ENCODE measurements at places on chromosomes 2 and 18.

DNA sequence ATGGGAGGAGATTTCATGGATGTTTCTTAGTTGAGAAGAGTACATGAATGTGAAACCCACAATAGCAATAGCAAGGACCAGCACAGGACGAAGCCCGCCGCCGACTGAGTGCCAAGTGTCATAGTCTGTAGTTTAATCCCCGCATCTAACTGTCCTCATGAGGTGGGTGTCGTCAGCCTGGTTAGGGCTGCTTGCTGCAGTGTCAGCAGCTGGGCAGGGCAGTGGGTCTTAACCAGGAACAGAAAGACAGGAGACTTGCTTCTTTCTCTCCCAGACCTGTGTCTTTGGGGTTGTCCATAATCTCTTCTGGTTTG, 146.6 kb downstream of the VAPA start:
- no peak for DNase-seq

DNA sequence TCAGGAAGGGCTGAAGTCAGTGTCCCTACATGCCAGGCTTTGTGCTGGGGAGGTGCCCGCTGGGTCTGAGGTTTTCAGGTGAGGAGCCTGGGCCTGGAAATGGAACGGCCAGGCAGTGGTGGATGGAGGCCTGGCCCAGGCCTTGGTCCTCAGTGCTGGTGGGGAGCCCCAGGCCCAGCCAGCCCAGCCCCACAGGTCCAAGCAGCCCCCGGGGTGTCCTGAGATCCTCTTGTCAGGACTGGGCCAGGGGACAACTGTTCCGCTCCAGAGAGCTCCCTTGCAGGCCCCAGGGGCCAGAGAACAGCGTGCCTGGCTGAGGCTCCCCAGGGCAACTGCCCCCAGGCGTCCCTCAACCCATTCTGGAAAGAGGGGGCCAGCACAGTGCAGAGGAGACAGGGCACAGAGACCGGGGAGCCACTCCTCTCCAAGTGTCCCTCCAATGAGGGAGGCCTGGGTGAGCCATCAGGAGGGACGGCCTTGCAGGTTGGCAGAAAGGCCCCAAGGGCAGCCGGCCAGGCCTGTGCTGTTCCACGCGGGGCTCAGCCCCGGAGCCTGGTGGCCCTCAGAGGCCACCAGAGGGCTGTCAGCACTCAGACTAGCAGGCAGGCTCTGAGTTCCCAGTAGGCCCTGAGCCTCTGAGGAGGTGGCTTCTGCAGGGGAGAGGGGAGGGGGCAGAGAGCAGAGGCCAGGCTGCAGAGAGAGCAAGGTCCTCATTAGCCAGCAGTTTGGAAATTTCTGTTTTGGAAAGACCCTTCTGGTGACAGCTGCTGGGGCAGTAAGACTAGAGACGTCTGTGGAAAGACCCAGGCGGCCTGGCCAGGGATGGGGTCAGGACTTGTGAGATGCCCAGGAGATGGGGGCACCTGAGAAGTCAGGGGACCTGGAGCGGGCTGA, 29.4 kb upstream of the SNED1 start:
- no peak for DNase-seq

DNA sequence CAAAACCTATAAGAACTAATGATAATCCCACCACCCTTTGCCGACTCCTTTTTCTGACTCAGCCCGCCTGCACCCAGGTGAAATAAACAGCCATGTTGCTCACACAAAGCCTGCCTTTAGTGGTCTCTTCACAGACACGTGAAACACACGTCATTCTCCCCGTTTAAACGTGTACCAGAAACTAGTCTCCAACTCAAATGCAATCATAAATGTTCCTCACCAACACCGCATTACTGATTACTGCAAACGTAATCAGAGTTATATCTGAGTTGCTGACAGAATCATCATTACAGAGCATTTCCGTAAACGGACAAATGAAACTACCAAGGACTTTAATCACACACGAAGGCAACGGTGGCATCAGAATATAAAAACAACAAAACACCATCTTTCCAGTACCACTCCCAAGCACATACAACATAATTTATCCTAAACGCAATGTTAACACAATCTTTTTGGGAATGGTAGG, 1.9 kb downstream of the CLK1 start:
- DNase-seq: peak; percentile 52

- DNase-seq: no peak
These were observed 444.3 kb downstream of the SLC4A3 start for GRCh38 chr2:220071696-220072095.

DNA sequence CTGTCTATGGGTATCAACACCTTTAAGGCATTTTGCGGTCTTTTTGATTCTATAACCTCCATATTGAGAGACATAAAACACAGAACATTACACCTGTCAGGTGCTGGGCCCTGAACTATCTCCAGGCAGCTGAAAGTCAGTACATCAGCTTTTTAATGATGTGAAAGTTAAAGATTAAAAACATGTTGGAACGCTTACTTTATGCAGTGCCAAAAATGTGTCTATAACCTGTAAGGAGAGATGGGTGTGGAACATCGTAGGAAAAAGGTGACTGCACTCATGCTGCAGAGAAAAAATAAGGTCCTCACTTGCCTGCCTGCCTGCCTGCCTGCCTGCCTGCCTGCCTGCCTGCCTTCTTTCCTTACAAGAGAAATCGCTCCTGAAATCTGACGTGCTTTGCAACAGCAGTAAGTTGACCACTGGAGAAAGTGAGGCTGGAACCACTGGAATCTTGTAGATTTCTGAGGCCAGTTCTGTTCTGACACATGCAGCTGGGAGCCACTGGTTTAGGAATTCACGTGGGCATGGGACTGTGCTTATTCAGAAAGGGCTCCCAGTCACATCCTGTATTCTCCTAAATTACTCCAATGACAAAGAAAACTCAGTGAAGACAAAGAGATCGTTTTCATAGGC, 34.1 kb downstream of the BCL11A start:
- no peak for DNase-seq

- no peak for DNase-seq
These were observed 87.2 kb downstream of the NRP2 start for GRCh38 chr2:205769495-205769850.

GRCh38 chr2:30756971-30757370, 50.3 kb downstream of the CAPN13 start:
- no peak for DNase-seq

GRCh38 chr2:47528455-47528854, 125.5 kb downstream of the MSH2 start:
- no peak for DNase-seq

DNA sequence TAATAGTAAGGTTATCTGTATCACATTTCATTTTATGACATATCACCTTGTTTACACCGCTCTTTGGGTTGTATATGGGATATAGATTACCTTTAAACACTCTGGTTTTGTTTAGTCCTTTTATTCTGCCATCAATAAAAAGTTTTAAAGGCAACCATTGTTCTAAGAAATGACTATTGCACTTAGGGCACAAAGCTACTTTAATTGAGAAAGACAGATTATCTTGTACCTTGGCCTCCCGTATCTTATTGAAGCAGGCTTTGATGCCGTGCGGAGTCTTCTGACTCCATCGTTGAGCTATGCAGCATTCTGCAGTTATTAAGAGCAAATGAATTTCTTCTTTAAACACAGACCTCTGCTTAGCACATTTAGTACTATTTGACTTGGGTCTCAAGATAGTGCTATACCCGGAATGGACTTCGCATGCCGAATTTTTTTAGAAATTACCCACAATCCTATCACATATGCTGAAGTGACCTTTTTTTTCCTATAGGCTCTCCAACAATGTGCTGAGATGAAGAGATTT, 16.7 kb downstream of the PKDCC start:
- DNase-seq: no peak

DNA sequence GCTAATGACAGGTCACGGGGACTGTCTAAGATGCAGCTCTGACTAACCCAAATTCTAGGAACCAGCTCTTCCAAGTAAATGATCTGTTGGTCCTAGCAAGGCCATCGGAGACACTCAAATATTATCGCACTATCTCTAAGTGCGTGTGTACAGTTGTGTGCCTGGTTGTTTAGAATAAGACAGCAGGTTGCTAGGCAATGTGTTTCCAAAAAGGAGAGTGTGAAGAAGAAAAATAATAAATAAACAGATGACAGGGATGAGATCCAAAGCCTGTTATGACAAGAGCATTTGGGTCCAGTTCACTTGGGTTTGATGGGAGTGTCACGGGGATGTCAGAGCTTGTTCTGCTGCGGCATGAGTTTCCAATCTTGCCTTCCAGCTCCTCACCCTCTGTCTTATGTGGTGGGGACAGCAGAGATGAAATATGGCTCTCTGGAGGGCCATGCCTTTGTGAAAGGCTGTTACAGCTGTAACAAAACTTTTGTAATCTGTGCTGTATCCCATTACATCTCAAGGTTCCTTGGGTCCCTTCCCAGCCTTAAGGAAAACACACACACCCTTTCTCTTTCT, 127.5 kb upstream of the TNP1 start:
- DNase-seq: no peak

DNA sequence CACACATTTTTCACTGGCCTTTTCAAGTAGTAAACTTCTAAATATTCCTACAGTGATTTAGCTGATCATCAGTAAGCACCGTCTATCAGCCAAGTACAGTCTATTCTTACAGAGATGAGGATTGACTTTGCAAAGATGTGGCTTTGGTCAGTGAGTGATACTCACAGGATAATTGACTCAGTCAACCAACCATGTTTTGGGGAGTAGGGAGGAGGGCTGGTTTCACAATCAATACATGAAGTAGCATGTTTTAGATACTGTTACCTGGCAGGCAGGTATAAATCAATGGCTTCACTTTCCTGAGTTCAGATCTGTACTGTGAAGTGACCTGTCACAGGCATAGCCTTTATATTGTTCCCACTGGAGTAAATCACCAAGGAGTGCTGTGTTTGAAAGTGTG, 27.2 kb downstream of the OSBPL6 start:
- no peak for DNase-seq

DNA sequence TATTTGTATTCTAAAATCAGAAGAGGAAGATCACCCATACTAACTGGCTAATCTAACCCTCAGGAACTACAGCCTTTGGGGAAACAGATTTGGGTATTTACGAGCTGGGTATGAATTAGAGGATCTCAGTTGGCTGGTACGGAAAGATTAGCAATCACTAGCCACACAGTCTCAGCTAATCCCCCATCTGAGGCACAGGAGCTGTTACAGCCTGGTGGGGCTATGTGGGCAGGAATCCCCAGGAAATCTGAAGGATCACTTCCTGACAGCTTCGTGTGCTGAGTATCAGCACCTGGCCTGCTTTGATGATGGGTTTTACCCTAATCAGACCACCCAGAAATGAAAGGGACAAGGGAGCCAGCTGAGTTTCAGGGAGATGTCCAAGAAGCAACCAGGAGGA, 206.3 kb downstream of the AFF3 start:
- DNase-seq: no peak

GRCh38 chr2:49037197-49037596, 117.1 kb downstream of the FSHR start:
- DNase-seq: no peak

DNA sequence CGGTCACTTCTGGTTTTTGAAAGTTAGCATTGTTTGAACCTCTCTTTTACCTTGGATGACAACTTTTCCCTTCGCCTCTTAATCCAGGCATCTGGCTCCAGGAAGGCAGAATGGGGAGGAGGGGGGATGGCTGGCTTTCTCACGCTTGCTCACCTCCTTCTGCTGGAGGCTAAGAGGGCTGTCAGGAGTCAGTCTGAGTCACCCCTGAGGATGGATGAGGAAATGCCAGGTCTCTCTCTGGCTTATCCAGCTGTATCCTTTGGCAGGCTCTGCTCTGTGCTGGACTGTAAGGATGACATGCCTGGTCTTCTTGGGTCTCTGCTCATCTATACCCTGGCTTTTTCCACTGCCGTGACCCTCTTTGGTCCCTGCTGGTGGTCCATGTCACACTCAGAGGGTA, 142.9 kb upstream of the GYPC start:
- no peak for DNase-seq

GRCh38 chr2:218999021-218999880, 6.0 kb upstream of the CRYBA2 start:
- DNase-seq: no peak

DNA sequence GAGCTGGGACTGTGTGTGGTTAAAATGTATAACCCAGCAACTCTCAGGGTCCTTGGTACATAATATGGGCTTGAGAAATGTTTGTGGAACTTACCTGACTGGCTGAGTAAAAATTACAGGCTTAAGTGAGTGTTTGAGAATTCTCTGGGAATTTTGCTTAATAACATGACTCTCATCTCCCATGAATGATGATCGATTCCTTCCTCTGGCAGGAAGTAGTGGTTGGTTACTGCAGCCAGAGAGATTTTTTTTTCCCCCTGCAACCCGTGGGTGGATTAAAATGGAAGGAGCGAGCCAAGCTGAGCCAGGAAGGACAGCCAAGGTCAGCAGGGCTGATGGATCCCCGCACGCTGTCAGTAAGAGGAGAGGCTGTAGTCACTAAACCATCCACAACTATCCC, 40.6 kb upstream of the RFX8 start:
- no peak for DNase-seq

GRCh38 chr2:60335533-60336237, 217.8 kb downstream of the BCL11A start:
- no peak for DNase-seq

DNA sequence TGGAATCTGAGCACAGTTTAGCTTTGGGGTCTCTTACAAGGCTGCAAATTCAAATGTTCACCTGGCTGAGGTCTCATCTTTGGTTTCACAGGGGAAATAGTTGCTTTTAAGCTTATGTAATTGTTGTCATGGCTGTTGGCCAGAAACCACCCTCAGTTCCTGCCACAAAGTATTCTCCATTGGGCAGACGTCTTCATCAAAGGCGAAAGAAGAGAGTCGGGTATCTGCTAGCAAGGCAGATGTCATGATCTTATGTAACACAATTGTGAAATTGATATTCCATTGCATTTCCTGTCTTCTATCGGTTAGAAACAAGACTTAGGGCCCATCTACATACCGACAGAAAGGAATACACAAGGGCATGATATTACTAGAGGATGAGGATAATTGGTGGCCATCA, 816.2 kb downstream of the MBD2 start:
- no peak for DNase-seq

DNA sequence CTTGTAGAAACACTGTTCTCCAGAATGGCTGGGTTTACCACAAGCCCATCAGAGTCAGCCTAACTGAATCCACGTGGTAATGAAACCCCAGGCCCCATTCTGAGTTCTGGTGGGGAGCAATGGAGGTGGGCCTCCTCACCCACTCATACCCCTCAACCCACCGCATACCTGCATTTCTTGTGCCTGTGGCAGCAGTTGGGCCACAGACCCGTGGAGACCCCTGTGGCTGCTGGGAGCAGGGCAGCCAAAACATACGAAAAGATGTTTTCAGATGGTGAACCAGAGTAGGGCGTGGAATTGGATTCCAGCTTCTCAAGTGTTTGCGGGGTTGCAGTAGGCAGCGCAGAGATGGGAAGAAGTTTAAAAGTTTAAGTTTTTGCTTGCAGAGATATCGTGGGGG, 51.0 kb downstream of the ITGA6 start:
- DNase-seq: no peak

DNA sequence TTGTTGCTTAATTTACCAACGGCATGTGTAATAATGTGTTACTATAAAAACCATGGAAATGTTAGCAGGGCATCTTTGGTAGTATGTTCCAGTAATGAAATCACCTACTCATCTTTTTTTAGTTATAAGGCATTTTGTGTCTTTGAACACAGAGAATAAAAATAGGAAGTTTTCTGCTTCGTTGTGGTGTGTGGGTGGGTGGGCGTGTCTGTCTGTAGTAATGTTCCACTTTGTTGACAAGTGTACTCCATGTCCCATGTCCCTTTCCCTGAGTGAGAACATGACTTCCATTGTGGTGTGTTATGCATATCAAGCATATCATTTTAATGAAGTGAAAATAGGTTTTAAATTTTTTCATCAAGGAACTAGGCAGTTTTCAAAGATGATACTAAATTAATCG, 149.3 kb downstream of the VWC2L start:
- DNase-seq: no peak

- DNase-seq: no peak
These were observed 885.0 kb downstream of the SLC4A3 start for GRCh38 chr2:220512419-220512818.
